A172 (cell line): ENCODE measurements at places on chromosomes 11 and 22.

DNA sequence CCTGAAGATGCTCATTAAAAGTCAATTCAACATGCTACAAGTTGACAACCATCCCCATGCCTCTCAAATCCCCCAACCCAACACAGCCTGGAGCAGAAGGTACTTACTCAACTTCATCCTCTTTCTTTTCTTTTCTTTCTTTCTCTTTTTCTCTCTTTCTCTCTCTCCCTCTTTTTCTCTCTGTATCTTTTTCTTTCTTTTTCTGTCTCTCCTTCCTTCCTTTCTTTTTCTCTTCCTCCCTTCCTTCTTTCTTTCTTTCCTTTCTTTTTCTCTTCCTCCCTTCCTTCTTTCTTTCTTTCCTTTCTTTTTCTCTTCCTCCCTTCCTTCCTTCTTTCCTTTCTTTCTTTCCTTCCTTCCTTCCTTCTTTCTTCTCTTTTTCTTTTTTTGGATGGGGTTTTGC lies 135.7 kb upstream of the SEZ6L start:
- DNase-seq, result no peak

GRCh38 chr22:21657360-21658032 lies 8.3 kb upstream of the PPIL2 start:
- DNase-seq, result no peak

- DNase-seq, result no peak
These were observed 184.8 kb downstream of the DSCAML1 start for GRCh38 chr11:117612177-117612576.

- DNase-seq, result no peak
These were observed 1.3 kb downstream of the PARVB start for GRCh38 chr22:44025171-44026065.

GRCh38 chr11:39363571-39363970 lies 2095.9 kb downstream of the LRRC4C start:
- no peak for DNase-seq

DNA sequence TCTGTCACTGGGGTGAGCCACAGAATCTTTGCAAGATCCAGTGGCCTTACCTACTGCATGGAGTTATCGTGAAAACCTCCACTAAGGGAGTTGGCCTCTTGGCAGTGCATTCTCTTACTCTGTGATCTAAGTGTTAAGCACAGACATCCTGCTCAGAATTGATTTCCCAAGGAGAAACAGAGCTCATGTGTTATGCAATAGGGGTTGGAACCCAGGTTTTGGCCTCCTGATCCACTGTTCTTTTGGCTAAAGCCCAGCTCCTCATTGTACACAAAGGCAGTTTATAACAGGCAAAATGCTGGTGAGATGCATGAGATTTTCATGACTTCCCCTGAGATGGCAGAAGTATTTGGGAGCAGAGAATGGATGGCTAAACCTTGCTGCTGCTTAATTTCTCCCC lies 11.8 kb downstream of the DTX4 start:
- DNase-seq, result no peak

GRCh38 chr11:87020336-87020735 lies 17.4 kb upstream of the TMEM135 start:
- DNase-seq, result no peak

GRCh38 chr11:83438438-83438837 lies 152.3 kb upstream of the CCDC90B start:
- DNase-seq, result no peak
